ENCODE measurements at places on chromosomes 7 and 10.

- no peak for DNase-seq
These were observed 83.7 kb downstream of the CARD11 start for GRCh38 chr7:2959828-2960599.

DNA sequence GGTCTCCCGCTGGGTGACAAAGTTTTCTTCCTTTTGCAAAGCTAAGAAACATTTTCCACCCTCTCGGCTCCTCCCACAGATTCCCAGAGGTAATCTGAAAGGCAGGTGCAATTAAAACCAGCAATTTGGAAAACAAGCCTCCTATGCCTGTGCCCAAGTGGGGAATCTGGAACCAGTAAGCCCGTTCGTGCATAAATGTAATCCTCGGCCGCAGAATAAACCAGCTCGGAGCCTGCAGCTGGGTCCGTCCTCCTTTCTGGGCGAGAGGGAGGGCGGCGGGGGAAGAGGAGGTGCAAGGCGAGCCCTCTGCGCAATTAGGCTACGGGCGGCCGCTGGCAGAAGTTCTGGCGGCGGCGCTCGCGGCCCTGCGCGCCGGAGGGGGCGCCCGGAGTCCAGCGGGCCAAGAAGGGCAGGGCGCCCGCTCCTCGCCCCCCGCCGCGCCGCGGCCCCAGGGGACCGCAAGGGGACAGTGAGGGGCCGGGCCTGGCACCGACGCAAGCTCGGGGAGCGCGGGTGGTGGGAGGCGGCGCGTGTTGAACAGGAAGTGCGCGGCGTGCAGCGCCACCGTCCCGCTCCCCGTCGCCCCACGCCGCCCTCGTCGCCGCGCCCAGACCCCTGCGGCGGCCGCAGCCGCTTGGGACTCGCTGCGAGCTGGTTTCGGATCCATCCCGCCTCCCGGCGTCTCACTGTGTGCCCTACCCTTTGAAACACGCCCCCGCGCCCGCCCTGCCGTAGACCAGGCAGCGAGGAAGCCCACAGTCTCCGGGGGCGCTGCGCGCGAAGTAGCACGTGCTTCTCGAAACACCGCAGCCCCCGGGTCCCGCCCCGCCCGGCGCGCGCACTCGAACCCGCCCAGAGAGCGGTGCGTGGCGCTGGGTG, at the start of gene PRKAG2:
TSS of gene PRKAG2 (minus strand) at position 217 of the 879 bp plus-strand sequence. CDS start 495 bp downstream, outside the sequence.
- peak; percentile 89 for DNase-seq

DNA sequence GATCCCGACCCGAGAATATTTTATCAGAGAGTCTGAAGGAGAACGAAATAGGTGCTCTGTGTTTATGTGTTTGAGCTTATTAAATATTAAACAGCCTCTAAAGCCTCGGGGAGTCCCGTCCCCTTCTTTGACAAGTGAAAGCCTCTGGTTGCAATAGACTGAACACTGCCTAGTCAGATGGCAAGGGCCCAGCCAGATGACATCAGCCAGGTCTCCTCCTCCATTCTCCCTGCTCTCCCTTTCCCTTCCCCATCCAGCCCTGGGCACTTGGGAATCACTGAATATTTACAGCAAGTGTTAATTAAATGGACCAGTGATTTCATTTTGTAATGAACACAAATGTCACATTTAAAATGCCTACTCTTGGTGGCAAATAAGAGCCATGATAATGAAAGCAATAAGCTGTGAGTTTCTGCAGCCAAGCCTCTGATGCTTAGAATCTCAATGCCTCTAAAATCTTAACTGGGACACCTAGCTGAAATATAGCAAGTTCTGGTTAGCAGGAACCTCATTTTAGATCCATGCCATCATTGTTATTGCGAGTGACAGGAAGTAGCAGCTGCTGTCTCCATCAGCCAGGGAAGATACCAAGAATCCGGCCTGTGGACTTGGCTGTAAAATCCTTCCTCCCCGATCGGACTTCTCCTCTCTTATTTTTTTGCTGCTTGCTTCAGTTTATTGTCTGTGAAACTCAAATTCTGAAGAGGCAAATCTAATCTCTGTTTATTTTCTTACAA, 202.1 kb downstream of the PRPF18 start:
- peak; percentile 84 for DNase-seq

DNA sequence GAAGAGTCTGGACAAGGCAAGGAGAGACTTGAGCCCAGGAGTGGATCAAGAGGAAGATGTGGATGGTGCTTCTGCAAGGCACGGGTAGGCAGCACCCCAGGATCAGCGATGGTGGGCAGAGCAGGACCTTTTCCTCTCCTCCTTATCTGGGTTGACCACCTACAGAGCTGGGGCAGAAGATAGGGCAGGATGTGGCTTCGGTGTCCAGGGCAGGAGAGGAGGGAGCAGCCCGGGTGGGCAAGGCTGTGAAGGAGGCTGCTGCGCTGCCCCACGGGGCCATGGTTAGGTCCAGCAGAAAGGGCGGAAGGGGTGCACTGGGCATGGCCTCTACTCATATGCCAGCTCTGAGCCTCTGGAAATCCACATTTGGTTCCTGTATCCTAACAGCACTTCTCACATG, 20.0 kb upstream of the PARP12 start:
- no peak for DNase-seq

GRCh38 chr10:89615824-89616223, 29.2 kb downstream of the PANK1 start:
- no peak for DNase-seq

DNA sequence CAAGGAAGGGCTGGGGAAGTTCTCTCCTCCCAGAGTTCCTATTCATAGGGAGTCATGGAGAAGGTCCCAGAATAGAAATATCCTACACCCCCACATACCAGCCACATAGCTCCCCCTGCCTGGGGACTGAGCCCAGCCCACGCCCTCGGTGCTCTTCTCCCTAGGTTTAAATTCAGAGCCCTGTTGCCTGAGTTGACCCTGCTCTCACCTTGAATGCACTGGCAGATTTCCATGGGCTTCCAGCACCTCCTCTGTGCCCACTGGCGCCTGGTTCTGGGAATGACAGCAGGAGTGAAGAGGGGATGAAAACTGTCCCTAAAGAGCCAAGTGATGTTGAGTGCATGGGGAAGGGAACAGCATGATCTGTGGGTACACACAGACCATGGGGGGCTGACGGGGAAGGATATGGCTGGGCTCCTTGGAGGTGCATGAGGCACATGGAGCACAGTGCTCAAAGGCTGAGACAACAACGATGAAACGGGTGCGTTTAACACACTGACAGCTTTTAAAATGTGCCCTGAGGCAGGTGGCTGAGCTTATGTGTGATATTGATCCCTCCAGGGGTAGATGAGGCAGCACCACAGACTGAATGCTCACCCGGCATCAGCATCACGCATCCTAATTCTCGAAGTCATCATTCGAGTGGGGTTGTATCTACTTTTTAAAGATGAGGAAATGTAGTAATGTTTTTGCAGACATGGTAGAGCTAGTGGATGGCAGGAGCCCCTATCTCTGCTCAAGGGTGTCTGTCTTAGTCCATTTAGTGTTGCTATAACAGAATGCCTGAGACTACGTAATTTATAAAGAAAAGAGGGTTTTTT, 53.7 kb upstream of the IGFBP3 start:
- no peak for DNase-seq

- no peak for DNase-seq
These were observed 5.4 kb upstream of the NUB1 start for GRCh38 chr7:151336027-151336708.

GRCh38 chr7:79414910-79415309, 38.6 kb downstream of the MAGI2 start:
- DNase-seq: no peak

GRCh38 chr7:112790586-112791003, 402 bp upstream of the TMEM168 start:
- DNase-seq: no peak

DNA sequence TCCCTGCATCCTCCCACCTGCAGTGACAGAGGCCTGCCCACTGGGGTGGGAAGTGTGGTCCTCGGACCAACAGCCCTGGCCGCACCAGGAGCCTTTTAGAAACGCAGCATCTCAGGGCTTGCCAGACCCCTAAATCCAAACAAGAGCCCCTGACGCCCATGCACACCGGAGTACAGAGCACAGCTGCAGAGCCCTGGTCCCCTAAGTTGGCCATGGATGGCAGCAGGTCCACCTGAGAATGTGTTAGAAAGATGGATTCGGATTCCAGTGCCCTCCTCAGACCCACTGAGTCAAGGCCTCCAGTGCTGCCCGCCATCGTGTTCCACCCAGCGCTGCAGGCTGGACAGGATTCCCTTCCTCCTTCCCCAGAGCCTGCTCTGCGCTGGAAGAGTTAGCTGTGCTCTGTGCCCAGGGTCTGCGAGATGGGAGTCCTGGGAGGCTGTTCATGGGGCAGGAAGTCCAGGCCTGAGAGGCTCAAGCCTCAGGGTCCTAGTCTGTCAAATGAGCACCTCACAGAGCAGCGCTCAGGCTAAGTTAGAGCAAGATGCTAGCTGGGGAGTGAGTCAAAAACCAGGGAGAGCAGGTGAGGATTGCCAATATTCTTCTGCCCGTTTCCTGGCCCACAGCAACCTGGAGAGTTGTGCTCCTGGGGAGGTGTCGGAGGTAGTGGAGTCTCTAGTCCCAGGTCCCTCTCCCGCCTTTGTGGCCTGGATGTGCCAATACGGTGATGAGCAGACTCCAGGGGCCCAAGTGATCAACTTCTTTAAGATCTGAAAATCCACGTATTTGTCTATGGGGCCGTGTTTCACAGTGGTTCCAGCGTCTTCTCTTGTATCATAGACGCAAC, 95.9 kb upstream of the GPR26 start:
- DNase-seq: no peak

GRCh38 chr7:107075863-107076574, 31.5 kb downstream of the PRKAR2B start:
- DNase-seq: no peak

- no peak for DNase-seq
These were observed 44.5 kb downstream of the FOXK1 start for GRCh38 chr7:4726566-4726965.

- DNase-seq: no peak
These were observed 228.4 kb upstream of the DGKB start for GRCh38 chr7:15130666-15131541.

DNA sequence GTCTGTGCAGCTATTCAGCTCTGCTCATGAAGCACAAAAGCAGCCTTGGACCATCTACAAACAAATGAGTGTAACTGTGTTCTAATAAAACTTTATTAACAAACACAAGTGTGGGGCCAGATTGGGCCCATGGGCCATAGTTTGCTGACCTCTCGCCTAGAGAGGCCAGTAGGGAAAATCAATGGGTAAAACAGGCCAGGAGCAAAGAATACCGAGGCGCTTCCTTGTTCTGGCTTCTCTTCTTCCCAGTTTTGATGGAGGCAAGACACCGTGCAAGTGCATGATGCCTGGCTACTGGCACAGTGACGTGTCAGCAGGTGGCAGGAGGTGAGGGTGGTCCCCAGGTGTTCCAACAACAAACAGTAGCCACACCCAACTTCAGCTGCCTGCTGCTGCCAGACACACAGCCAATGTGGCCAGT, 94.3 kb upstream of the SDK1 start:
- DNase-seq: no peak
